ENCODE measurements at places on chromosomes 3 and 15.

- no peak for DNase-seq
Observed at GRCh38 chr15:48929661-48930060, 34.1 kb downstream of the SHC4 start.

GRCh38 chr3:41202834-41203345 lies 3.6 kb downstream of the CTNNB1 start:
- no peak for DNase-seq

- DNase-seq = peak; percentile 46
Observed at GRCh38 chr3:186259612-186260383, 102.2 kb downstream of the DGKG start.

DNA sequence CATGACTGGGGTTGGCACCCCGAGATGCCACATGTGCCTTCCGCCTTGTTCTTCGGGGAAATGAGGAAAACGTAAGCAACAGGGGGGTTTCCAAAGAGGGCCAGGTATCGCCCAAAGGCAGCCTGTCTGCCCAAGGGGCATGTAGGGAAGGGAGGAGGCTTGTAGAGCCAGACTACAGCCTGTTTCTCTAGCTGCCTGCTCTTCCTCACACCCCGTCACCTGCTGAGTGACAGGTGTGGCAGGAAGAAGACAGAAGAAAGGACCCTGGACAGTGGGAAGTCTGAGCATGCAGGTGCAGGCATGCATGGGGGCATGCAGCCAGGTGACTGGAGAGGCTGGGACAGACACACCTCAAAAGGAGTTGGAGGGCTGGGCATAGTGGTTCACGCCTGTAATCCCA lies 9.8 kb downstream of the PLA2G4E start:
- no peak for DNase-seq

DNA sequence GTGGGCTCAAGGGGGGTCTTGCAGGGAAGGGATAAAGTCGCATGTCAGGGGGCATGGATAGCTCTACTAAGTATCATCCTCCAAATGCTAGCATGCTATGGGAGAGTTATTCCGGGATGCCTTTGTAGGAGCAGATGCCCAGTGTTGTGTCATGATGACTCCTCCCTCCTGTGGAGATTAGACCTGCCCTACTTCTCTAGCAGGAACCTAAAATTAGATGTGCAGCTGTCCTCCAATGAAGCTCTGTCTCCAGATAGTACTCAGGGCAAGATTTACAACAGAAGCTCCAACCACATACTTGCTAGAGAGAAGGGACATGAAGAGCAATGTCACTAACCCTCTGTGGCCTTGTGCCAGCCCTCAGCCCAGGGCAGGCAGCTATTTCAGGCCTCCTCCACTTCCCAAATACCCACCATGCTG lies 82.5 kb downstream of the AGBL1 start:
- no peak for DNase-seq

GRCh38 chr3:35067750-35068149 lies 571.6 kb upstream of the ARPP21 start:
- DNase-seq = no peak

- no peak for DNase-seq
Observed at GRCh38 chr3:114144909-114145688, 33.8 kb downstream of the DRD3 start.

DNA sequence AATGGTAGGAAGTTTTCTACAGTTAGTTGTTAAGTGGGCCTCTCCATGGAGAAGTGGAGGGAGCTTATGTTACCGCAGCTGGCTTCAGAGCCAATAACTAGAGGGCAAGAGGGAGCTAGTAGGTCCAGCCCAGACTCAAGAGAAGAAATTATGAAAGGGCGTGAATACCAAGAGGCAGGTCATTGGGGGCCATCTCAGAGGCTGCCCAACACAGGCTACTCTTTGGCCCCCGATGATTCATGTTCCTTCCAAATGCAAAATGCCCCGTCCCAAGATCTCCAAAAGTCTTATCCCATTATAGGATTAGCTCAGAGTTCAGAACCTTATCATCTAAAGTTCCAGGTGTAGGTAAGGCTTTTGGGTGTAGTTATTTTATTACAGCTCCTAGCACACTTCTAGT lies 94.5 kb downstream of the FNDC3B start:
- no peak for DNase-seq

DNA sequence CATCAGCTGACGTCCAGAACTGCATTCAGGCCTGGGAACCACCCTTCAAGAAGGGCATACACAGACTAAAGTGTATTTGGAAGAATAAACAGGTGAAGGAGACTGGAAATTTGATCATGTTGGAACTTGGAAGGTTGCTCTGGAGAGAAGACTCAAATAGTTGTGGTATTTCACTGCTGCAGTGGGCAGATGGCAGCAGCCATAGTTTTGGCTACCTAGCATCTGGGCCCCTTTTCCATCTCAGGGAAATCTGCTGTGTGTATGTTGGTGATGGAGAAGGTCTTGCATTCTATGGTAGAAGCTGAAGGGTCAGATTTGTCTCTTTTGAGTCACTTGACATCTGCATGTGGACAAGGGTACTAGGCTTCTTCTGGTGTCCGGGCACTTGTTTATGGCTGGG lies 114.4 kb upstream of the FGF7 start:
- no peak for DNase-seq

Measured in effector CD4-positive, alpha-beta T cell (primary cell).